Muscle of leg (tissue), 16 donors: ENCODE measurements at places on chromosomes 4 and X. TPM values are rescaled to one million over a fixed set of nuclear protein-coding genes. Genes with fewer than 3 reads are reported as not detected.
A peak's percentile ranks its signal among the peaks of the same experiment; 100 is the strongest.

DNA sequence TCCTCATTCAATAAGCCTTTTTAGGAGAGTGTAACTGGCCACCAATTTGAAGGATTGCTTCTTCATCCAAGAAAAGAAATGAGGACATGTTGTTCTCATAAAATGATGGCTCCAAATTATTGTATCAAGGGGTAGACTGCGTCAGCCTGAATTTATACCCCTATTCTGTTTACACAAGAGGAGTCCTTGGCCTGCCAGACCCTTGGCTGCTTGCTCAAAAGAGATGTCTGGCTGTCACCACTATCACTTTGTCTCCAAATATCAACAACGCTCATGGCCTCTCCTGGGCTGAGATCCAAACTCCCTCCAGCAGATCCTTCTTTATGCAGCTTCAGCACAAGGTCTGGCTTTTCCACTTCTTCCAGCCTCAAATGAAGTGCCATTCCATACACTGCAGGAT lies 127.9 kb downstream of the OR13H1 start:
- peak; percentile 12 for DNase-seq

NKAP gene
- 6.9 TPM for polyA plus RNA-seq

DNA sequence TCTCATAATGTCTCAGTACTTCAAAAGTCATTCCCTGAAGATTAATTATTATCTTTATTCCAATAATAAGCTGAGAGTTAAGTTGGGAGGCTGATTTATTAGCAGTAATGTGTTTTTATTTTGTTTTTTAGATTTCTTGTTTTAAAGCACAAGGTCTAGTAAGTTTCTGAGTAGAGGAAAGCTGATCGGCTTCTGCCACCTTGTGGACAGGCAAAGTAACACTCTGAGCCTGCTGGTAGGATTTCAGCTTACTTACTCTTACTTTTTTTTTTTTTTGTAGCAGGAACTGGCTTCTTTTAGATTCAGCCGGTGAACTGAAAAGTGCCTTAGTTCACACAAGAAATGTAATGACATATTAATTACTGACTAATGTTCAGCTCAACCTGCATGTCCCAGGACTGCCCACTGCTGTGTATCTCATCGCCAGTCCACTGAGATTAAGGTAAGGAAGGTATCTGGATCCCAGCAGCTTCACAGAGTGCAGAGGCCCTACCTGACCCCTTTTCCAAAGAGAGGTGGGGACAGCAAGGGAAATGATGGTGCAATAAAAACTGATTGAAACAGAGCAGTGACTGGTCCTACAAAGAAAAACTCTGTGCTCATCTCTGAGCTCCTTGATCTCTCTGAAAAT lies 126.5 kb downstream of the ADGRA3 start:
- peak; percentile 78 for DNase-seq

EPHA5 gene
- 0.52 TPM for polyA plus RNA-seq

TLL1 gene
- polyA plus RNA-seq = 2.8 TPM

GRCh38 chr4:74109870-74110605 lies 11.0 kb upstream of the CXCL2 start:
- DNase-seq = peak; percentile 73

- DNase-seq = peak; percentile 38
Measured at GRCh38 chr4:144509088-144510015, 136.6 kb upstream of the HHIP start.

WDR17 gene
- polyA plus RNA-seq = 1.0 TPM

- no peak for DNase-seq
Measured at GRCh38 chr4:93983140-93983539, 154.6 kb downstream of the ATOH1 start.

DNA sequence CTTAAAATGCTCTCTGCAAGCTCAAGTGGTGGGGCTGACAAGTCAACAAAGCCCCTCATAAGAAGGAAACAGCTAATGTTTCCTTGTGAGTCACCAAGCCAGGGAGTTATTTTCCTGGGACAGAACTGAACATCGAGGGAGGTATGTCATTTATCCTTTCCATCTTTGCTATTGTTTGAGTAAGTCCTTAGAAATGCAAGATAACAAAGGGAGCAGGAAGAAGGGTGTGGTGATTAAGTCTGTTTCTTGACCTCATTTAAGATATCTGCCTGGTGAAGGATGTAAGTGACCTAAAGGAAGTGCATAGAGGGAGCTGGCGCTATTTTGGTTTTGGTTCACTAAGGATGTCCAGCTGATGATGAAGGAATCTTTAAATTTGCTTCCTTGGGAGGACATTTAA lies 39.9 kb downstream of the ATG4A start:
- DNase-seq = no peak

DNA sequence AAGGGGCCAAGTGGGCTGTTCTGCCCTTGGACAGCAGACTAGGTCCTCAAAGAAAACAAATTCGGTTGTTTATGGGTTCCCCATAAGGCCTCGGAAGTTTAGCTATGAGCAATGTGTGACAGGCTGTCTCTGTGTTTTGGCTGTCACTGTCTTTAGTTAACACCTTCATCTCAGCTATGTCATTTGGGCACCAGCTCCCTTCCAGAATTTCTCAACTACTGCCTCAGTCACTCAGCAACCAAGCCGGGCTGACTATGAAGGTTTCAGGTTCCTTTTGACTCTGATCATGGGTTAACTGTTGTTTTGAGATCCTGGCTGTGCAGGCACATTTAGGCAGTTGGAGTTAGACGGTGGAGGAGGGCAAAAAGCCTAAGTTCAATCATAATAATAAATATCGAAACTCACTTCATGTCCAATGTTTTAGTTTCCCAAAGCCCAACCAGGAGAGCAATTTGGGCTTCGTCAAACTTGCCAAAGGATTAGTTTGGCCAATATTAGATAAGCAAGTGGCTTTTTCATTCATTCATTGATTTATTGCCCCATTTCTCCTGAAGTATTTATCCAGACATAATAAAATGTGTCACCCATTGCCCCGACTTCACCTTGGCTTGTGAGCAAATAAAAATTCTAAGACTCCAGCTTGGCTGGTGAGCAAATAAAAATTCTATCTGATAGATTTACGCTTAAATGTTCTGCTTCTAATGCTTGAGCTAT lies 9.1 kb upstream of the PAGE1 start:
- DNase-seq = no peak

VEGFC gene
- 7.9 TPM for polyA plus RNA-seq

GRCh38 chr4:123597586-123597985 lies 201.0 kb downstream of the SPRY1 start:
- no peak for DNase-seq

- DNase-seq = no peak
Measured at GRCh38 chr4:183392377-183392776, 52.1 kb upstream of the CDKN2AIP start.

GRCh38 chrX:115366535-115366934 lies 77.0 kb downstream of the LUZP4 start:
- DNase-seq = no peak

- peak; percentile 65 for DNase-seq
Measured at GRCh38 chr4:137274404-137274803, 257.9 kb downstream of the PCDH18 start.

MAP7D2 gene
- polyA plus RNA-seq = 0.53 TPM

GYG2 gene
- polyA plus RNA-seq = 2.8 TPM

GRCh38 chrX:44260609-44261008 lies 82.9 kb downstream of the EFHC2 start:
- no peak for DNase-seq

GRCh38 chr4:13289391-13289790 lies 194.7 kb downstream of the RAB28 start:
- no peak for DNase-seq

GRCh38 chr4:46909078-46909477 lies at the start of gene COX7B2:
TSS of gene COX7B2 (minus strand) at chr4:46909245. CDS start at chr4:46735192, 174,053 bp downstream.
- DNase-seq = no peak

DNA sequence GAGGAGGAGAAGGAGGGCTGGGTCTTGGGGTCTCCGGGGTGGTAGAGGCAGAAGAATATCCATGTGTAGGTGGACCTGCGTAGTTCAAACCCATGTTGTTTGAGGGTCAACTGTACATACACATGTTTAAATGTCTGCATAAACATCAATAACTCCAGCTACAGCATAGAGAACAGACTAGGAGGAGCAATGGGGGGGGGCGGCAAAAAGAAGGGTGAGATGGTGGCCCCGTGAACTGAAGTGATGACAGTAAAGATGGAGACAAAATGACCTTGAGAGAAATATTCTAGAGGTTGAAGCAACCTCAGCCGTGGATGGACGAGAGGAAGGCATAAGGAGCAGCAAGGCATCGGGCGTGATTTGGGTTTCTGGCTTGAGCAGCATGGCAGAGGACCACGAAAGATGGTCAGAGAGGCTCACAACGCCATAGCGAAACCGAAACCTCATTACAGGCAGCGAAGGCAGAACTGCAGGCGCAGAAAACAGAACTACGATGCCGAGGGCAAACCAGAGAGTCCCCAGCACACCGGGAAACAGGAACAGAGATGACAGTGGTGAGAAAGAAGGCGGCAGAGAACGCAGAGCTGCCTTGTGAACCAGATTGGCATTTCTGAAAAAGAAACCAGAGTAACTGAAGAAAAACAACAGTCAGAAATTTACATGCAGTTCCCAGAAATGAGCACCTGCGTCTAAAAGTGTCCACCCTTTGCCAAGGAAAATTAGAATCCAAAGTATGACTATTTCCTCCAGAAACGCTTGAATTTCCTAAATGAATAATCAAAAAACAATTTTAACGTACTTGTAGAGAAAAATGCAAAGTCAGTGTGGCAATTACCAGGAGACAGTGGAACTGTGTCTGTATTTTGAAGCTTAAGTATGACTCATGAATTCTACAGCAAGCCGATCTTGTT lies 50.3 kb upstream of the ENPP6 start:
- DNase-seq = peak; percentile 55

- DNase-seq = no peak
Measured at GRCh38 chr4:2961811-2962441, 1.3 kb downstream of the NOP14 start.

UGT2B11 gene
- not detected for polyA plus RNA-seq

TMPRSS11A gene
- 0.26 TPM for polyA plus RNA-seq

DNA sequence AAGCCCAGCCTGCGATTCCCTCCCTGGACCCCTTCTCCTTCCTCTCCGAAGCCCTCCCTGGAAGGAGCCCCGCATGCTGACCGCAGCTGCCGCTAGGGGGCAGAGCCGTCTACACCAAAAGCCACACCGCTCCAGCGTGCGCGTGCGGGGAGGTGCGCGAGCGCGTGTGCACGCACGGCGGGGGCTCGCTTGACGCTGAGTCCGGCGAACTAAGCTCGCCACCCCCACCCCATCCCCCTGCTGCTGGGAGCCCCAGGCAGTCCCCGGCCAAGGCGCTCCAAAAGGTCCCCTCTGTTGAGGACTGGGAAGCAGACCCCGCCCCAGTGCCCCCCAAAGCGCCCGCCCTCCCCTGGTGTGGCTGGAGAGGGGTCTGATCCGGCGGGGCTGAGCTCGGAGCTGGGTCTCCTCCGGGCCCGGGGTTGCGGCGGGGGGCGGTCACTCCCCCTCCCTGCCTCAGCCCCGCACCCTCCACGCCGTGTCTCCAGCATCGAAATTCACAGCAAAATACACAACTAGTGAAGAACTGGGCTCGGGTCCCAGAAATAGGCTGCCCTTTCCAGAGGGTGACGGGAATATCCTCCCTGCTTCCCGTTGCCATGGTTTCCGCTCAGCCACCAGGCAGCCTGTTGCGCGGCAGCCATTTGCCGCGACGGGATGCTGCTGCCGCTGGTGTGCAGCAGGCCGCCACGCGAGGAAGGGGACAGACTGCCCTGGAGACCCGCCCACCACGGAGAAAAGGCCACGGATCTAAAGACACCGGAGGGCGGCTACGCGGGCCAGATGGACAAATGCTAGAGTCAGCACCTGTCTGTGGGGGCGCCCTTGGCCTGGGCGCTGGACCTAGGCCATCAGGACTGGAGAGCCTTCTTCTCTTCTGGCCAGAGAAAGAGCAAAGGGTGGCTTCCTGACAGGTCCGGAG lies 11.2 kb upstream of the CCNQ start:
- peak; percentile 85 for DNase-seq

- DNase-seq = no peak
Measured at GRCh38 chr4:105236202-105236915, 89.7 kb downstream of the TET2 start.

- DNase-seq = no peak
Measured at GRCh38 chrX:18938710-18939109, 45.2 kb downstream of the PHKA2 start.

DNA sequence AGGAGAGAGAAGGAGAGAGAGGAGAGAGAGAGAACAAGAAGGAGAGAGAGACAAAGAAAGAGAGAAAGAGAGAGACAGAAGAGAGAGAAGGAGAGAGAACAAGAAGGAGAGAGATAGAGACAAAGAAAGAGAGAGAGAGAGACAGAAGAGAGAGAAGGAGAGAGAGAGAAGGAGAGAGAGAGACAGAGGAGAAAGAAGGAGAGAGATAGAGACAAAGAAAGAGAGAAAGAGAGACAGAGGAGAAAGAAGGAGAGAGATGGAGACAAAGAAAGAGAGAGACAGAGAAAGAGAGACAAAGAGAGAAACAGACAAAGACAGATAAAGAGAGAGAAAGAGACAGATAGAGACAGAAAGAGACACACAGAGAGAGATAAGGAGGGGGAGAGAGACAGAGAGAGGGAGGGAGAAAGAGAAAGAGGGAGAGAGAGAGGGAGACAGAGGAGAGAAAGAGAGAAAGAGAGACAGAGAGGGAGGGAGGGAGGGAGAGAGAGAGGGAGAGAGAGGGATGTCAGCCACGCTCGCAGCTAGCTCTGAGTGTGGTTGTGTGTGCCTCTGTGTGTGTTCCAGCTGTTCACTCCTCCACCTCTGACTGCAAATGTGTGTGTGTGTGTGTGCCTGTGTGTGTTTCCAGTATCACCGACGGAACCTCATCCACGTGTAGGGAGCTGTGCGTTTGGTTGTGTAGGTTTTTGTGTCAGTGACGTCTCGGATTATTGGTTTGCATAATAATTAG lies 105.8 kb downstream of the CRLF2 start:
- no peak for DNase-seq

CLNK gene
- 0.10 TPM for polyA plus RNA-seq

DNA sequence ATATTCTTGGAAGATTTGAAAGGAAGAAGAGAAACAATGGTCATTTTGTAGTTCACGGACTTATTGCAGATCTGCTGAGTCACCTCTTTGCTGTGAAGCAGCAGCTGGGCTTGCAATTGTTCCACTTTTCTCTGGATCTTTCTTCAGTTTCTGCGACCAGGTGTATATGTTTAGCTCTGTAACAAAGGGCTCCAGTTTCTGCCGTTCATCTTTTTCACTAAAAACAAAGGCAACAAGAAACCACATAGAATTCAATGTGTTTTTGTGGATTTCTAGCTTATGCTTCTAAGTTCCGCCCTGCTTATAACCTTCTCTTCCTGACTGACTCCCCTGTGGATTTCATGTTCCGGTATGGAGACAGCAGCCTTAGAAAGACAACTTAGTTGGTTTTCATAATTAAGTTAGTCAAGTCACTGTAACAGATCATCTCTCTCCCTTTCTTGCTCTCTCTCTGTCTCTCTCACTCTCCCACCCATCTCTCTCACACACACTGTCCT lies 121.6 kb upstream of the EPHA5 start:
- peak; percentile 52 for DNase-seq

GRCh38 chr4:76964769-76965168 lies 15.2 kb downstream of the SEPTIN11 start:
- no peak for DNase-seq

GRCh38 chr4:26441102-26441501 lies 49.2 kb downstream of the CCKAR start:
- DNase-seq = peak; percentile 54

GRCh38 chr4:94882756-94883155 lies 125.0 kb downstream of the BMPR1B start:
- no peak for DNase-seq

CT83 gene
- polyA plus RNA-seq = not detected

- peak; percentile 67 for DNase-seq
Measured at GRCh38 chr4:83644677-83645659, 109.1 kb downstream of the GPAT3 start.

PAGE2 gene
- polyA plus RNA-seq = not detected

- DNase-seq = no peak
Measured at GRCh38 chr4:126798214-126798613, 834.5 kb upstream of the INTU start.

MAGIX gene
- polyA plus RNA-seq = 1.6 TPM
